ENCODE measurements at places on chromosomes 3 and 15. TPM values are rescaled to one million over a fixed set of nuclear protein-coding genes. Genes with fewer than 3 reads are reported as not detected.

- no peak for DNase-seq
- no peak overlapping the region for H3K27ac ChIP-seq
- H3K4me1 ChIP-seq = peaks cover 6% of the 10 kb centered on the region
- H3K4me3 ChIP-seq = no peak overlapping the region
- no peaks in the 10 kb centered on the region for H3K27me3 ChIP-seq
Observed at GRCh38 chr3:45535665-45536064, 58.9 kb upstream of the LIMD1 start.

GRCh38 chr15:43918717-43919116 lies 91.9 kb downstream of the WDR76 start:
- no peak for DNase-seq
- no peak overlapping the region for H3K27ac ChIP-seq
- H3K36me3 ChIP-seq = no peaks in the 10 kb centered on the region
- H3K4me3 ChIP-seq = no peak overlapping the region
- peaks cover 3% of the 10 kb centered on the region for H3K4me1 ChIP-seq

DNA sequence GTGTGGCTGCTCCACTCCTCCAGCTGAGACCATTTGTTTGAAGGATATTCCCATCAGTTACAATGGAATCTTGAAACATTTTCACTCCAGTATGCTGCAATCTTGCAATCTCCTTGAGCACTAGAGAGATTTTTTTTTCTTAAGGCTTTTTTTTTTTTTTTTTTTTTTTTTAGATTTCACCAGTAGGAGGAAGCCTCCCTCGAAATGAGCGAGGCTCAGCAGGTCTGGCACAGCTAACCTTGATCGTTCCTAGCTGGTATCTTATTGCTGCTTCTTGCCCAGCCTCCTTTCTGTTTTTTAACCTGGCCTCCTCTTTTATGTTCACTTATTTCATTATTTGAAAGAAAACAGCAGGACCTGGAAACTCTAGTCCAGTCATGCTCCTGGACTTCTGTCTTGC lies 48.1 kb downstream of the RAP2B start:
- DNase-seq = no peak
- no peaks in the 10 kb centered on the region for H3K4me1 ChIP-seq
- no peaks in the 10 kb centered on the region for H3K27me3 ChIP-seq

GRCh38 chr3:102410616-102411015 lies 24.2 kb upstream of the ZPLD1 start:
- H3K27ac ChIP-seq = no peak overlapping the region
- H3K4me3 ChIP-seq = no peak overlapping the region
- no peaks in the 10 kb centered on the region for H3K27me3 ChIP-seq
- no peaks in the 10 kb centered on the region for H3K4me1 ChIP-seq
- no peaks in the 10 kb centered on the region for H3K36me3 ChIP-seq
- DNase-seq = no peak

Gene GOLGA8T
- 0.17 TPM for polyA plus RNA-seq

- H3K36me3 ChIP-seq = no peaks in the 10 kb centered on the region
- H3K27me3 ChIP-seq = no peaks in the 10 kb centered on the region
- no peak for DNase-seq
- H3K4me1 ChIP-seq = peaks cover 12% of the 10 kb centered on the region
Observed at GRCh38 chr15:75669191-75669878, 21.6 kb downstream of the SNX33 start.

Gene PLOD2
- polyA plus RNA-seq = 29.6 TPM

Gene MAP1A
- 4.0 TPM for polyA plus RNA-seq

DNA sequence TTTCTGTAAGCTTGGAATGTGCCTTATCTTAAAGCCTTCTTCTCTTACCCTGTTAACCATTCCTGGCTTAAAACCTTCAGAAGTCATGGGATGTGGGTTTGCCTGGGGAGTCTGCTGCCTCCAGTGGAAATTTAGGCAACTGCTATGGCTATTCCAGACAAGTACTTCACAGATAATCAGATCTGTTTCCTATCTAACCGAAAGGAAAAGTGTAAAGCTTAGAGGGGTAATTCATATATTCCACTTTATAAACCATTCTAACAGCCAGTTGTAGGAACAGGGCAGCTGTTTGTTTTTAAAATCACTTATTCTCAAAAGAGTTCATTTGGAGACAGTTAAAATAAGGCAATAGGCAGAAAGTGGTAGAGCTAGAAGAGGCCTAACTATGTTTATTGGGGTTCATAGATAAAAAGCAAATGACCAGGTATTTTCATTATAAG lies 219.9 kb downstream of the TCF12 start:
- DNase-seq = no peak
- peaks cover 2% of the 10 kb centered on the region for H3K4me1 ChIP-seq
- H3K36me3 ChIP-seq = no peaks in the 10 kb centered on the region
- no peak overlapping the region for H3K27ac ChIP-seq
- H3K27me3 ChIP-seq = no peaks in the 10 kb centered on the region

Gene CD96
- polyA plus RNA-seq = 0.41 TPM

Gene GCNT3
- 0.50 TPM for polyA plus RNA-seq
